Amniotic stem cell (primary cell): ENCODE measurements at places on chromosomes 1 and 21.
A peak's percentile ranks its signal among the peaks of the same experiment; 100 is the strongest.

DNA sequence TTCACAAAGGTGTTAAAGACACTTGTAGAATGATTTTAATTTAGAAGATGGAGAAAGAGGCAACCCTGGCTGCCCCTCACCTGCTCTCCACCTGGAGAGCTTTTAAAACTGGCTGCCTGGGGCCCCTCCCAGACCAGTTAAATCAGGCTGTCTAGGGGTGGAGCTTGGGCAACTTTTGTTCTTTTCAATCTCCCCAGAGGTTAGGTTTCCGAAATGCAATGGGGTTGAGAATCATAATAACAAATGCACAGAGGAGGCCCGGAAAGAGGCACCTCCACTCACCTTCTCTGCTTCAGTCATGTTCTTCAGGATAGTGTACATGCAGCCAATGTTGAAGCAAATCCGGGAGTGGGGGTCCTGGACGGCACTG, 400 bp downstream of the NCF2 start:
- DNase-seq: no peak

GRCh38 chr21:27466140-27466539, 499.3 kb upstream of the ADAMTS5 start:
- DNase-seq: no peak

- no peak for DNase-seq
Measured at GRCh38 chr1:210779269-210779668, 354.7 kb downstream of the KCNH1 start.

DNA sequence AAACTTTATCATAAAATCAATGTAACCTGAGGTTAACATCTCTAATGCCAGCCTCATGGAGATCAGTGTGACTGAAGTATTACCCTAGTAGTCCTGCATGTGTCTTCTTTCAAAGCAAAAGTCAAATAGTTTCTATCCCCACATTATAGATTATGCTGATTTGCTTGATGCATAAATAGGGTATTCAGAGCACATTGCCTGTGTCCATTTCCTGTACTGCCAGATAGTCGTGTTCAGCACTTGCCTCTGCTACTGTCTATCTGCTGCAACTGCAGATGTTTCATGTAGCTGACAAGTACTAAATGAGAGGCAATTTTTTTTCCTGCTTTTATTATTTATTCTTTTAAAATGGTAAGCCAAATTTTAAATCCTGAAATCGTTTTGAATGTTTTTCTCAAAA, 348.7 kb downstream of the CHRM3 start:
- DNase-seq: no peak

- peak; percentile 10 for DNase-seq
Measured at GRCh38 chr1:240804475-240804874, 192.5 kb upstream of the GREM2 start.

DNA sequence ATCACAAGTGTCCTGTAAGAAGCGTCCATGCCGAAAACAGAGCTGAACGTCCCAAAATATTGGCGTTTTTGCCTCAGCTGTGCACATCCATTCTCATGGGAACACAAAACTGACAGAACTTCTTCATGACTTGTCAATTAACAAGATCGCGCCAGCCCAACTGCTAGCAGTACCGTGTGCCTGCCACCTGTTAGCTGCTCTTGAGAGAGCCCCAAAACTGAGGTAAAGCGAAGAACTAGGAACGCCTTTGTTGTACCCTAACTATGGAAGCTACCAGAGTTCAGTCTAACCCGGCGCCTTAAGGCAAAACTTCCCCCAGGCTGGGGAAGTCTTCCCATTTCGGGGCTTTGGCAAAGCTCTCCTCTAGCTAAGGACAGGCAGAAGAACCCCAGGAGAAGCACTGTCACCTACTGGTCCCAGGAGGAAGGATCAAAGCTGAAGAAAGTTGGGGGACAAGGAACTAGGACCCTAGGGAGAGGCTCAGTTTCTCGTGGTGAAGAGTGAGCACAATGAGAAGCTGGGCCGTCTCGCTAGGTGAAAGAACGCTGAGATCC, 719 bp downstream of the EYA3 start:
- no peak for DNase-seq

DNA sequence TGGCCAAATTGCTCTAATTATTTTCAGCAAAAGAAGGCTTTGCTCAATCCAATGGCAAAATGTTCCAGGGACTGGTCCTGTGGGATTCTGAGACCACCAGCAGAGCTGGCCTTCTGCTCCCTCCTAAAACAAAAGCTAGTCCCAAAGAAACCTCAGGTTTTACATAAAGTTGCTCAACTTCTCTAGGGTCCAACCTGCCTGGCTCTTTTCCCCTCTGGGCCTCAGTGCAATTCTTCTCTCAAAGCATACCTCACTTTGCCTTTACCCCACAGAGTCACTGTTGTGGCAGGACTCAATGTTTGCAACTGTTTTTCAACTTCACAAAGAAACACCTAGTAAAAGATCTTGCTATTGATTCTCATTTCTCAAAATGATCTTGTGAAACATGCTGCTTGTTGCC, 39.8 kb downstream of the TBX15 start:
- DNase-seq: no peak

DNA sequence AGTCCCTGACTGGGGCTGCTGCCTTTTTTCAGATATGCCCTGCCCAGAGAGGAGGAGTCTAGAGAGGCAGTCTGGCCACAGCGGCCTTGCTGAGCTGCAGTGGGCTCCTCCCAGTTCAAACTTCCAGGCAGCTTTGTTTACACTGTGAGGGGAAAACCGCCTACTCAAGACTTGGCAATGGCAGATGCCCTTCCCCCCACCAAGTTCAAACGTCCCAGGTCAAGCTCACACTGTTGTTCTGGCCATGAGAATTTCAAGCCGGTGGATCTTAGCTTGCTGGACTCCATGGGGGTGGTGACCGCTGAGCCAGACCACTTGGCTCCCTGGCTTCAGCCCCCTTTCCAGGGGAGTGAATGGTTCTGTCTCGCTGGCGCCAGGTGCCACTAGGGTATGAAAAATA, 18.3 kb upstream of the C1orf53 start:
- DNase-seq: no peak

- no peak for DNase-seq
Measured at GRCh38 chr1:236176337-236177336, 34.3 kb downstream of the GPR137B start.

GRCh38 chr1:181413195-181413815, 70.0 kb upstream of the CACNA1E start:
- no peak for DNase-seq

- no peak for DNase-seq
Measured at GRCh38 chr1:28855469-28855951, 43.5 kb downstream of the OPRD1 start.

- DNase-seq: no peak
Measured at GRCh38 chr1:37009521-37009920, 24.8 kb downstream of the GRIK3 start.

- DNase-seq: no peak
Measured at GRCh38 chr1:199279067-199279466, 640.2 kb downstream of the PTPRC start.

GRCh38 chr1:25537153-25537831, 6.1 kb upstream of the LDLRAP1 start:
- DNase-seq: no peak
